Mesothelial cell of epicardium (in vitro differentiated cells): ENCODE measurements at places on chromosomes 16 and 17. TPM values are rescaled to one million over a fixed set of nuclear protein-coding genes. Genes with fewer than 3 reads are reported as not detected.

DNA sequence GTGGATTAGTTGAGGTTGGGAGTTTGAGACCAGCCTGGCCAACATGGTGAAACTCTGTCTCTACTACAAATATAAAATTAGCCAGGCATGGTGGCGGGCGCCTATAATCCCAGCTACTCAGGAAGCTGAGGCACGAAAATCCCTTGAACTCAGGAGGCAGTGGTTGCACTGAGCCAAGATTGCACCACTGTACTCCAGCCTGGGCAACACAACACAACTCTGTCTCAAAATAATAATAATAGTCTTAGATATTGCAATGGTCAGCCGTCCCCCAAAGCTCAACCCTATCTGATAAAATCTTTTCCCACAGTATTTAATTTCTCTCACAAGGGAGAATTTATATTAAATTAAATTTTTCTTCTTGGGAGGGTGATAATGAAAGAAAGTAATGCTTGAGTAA, 169.6 kb downstream of the XYLT1 start:
- no peak overlapping the region for H3K4me3 ChIP-seq
- H3K4me1 ChIP-seq: peaks cover 36% of the 10 kb centered on the region
- no peak for DNase-seq
- no peaks in the 10 kb centered on the region for H3K36me3 ChIP-seq
- no peaks in the 10 kb centered on the region for H3K27me3 ChIP-seq

DNA sequence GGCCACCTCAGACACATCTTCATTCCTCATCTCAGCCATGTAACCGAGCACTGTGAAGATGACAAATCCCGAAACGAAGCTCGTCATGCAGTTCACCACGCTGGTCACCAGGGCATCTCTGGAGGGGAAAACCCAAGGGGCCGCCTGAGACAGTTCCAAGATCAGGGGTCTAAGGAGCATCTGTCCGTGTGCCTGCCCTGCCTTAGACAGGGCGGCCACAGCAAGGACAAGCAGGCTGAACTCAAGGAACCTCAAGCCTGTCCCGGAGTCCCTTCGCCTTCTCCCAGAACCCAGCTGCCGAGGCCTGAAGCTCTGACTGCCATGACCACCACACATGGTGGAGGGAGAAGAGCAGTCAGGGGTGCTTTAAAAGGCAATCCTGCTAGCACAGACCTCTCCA, 22.7 kb downstream of the SLC6A4 start:
- H3K4me1 ChIP-seq: no peaks in the 10 kb centered on the region
- no peak for DNase-seq
- H3K36me3 ChIP-seq: no peaks in the 10 kb centered on the region
- no peak overlapping the region for H3K4me3 ChIP-seq
- no peak overlapping the region for H3K27ac ChIP-seq
- H3K27me3 ChIP-seq: peaks cover 3% of the 10 kb centered on the region

DNA sequence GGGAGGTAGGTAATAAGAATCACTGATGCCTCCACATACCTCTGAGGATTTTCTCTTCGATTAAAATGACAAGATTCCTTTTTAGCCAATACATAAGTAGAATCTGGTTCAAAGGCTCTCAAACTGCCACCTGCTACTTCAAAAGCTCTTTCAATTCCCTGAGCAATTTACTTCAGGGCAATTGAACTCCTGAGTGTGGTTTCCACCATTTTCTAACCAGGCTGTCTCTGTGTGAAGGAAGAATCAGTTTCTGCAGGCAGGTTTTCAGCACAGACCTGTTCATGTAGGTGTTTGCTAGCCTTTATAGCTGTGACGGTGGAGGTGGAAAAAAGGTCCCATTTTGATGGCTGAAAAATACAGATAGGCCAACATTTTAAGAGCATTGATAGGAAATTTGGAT, 18.2 kb upstream of the HS3ST3B1 start:
- no peaks in the 10 kb centered on the region for H3K4me1 ChIP-seq
- no peak overlapping the region for H3K4me3 ChIP-seq
- no peak overlapping the region for H3K27ac ChIP-seq
- no peak for DNase-seq
- peaks cover 48% of the 10 kb centered on the region for H3K27me3 ChIP-seq
- no peaks in the 10 kb centered on the region for H3K36me3 ChIP-seq

GRCh38 chr17:43043307-43043706, 18.3 kb downstream of the RND2 start:
- no peak overlapping the region for H3K4me3 ChIP-seq
- H3K27me3 ChIP-seq: no peaks in the 10 kb centered on the region
- no peaks in the 10 kb centered on the region for H3K36me3 ChIP-seq
- H3K27ac ChIP-seq: no peak overlapping the region
- H3K4me1 ChIP-seq: peaks cover 6% of the 10 kb centered on the region

GRCh38 chr17:27242951-27243350, 51.0 kb upstream of the WSB1 start:
- H3K27ac ChIP-seq: peak overlapping the region; percentile 93
- no peak overlapping the region for H3K4me3 ChIP-seq
- no peaks in the 10 kb centered on the region for H3K36me3 ChIP-seq
- DNase-seq: no peak
- H3K27me3 ChIP-seq: no peaks in the 10 kb centered on the region
- H3K4me1 ChIP-seq: peaks cover 64% of the 10 kb centered on the region

- DNase-seq: no peak
- no peak overlapping the region for H3K4me3 ChIP-seq
- peaks cover 7% of the 10 kb centered on the region for H3K4me1 ChIP-seq
- H3K36me3 ChIP-seq: peaks cover 2% of the 10 kb centered on the region
- peaks cover 12% of the 10 kb centered on the region for H3K27me3 ChIP-seq
These were observed 24.2 kb downstream of the C1QTNF1 start for GRCh38 chr17:79047923-79048825.

- H3K27ac ChIP-seq: peak overlapping the region; percentile 82
- H3K27me3 ChIP-seq: no peaks in the 10 kb centered on the region
- H3K4me3 ChIP-seq: no peak overlapping the region
These were observed 133.8 kb upstream of the PLCG2 start for GRCh38 chr16:81645266-81645694.

DNA sequence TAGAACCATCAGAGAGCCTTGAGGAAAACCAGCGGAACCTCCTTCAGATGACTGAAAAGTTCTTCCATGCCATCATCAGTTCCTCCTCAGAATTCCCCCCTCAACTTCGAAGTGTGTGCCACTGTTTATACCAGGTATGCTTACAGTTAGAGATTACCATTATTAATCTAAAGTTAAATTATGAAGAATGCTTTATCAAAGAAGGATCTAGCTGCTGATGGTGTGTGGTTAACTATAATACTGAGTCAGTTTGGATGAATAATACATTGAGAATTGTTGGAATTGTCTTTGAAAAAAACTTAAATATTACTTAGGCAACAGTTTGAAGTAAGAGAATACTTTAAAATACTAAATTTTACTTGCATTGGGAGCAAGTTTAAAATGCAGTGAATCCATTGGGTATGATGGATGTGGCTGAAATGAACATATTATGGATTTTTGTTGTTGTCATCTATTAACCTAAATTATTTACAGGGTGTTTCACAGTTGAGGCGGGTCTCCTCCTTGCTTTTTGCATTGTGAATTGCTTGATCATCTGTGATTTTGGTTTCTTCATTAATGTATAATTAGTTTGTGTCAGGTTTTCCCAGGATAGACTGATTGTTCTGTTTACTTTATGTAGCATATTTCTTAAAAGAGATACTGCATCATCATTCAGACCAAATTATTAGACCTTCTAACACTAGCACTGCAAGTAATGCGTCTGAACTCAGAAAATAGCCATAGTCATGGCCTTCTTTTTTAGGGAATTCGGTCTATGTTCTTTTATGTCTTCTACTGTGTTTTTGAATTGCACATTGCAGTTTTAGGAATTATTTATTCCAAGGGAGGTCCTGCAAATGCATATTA, 47.8 kb downstream of the OMG start:
- H3K4me1 ChIP-seq: peaks cover 6% of the 10 kb centered on the region
- peaks cover 27% of the 10 kb centered on the region for H3K36me3 ChIP-seq
- no peak overlapping the region for H3K4me3 ChIP-seq
- no peak for DNase-seq
- H3K27ac ChIP-seq: peak overlapping the region; percentile 34

GRCh38 chr17:58694302-58694701, 1.9 kb downstream of the RAD51C start:
- DNase-seq: no peak
- H3K4me3 ChIP-seq: no peak overlapping the region
- H3K27me3 ChIP-seq: no peaks in the 10 kb centered on the region
- H3K36me3 ChIP-seq: peaks cover 9% of the 10 kb centered on the region

DNA sequence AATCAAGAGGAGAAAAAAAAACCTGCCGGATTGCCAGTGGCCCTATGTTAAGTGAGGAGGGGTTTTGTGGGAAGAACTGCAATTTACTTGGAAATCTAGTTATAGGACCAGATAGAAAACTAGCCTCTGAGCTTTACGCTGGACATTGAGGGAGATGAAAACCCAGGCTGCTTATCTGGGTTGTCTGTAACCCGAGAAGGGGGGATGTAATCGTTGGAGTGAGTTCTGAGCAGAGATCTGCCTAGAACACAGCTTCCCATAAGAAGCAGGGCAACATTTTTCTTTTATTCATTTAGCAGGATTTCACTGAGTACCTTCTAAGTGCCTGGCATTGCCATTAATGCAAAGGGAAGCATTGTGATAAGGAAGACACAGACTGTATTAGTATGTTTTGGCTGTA, 70.6 kb downstream of the KATNIP start:
- peaks cover 63% of the 10 kb centered on the region for H3K4me1 ChIP-seq
- H3K4me3 ChIP-seq: no peak overlapping the region
- no peak for DNase-seq
- no peaks in the 10 kb centered on the region for H3K27me3 ChIP-seq
- H3K36me3 ChIP-seq: peaks cover 3% of the 10 kb centered on the region

DNA sequence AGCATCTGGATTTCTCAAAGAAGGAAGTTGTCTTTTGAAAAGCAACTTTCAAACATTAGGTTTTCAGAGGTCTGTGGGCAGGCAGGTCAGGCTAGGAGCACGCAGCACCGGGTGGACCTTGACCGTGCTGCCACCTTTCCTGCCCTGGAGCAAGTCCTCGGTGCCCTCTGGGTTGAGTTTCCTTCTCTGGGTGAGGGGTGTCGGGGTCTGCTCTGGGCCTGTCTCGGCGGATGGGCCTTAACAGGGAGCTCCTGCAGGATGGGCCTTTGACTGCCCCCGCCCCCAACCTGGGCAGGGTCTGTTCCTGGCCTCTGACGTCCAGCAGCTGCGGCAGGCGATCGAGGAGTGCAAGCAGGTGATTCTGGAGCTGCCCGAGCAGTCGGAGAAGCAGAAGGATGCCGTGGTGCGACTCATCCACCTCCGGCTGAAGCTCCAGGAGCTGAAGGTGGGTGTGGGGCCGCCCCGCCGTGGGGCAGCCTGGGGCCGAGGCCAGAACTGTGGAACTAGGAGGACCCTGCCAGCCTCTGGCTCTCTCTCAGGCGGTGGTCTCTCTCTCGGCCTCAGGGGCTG, 8.7 kb downstream of the DEF8 start:
- no peaks in the 10 kb centered on the region for H3K4me1 ChIP-seq
- H3K27ac ChIP-seq: no peak overlapping the region
- H3K4me3 ChIP-seq: no peak overlapping the region
- peaks cover 27% of the 10 kb centered on the region for H3K36me3 ChIP-seq
- no peaks in the 10 kb centered on the region for H3K27me3 ChIP-seq

DNA sequence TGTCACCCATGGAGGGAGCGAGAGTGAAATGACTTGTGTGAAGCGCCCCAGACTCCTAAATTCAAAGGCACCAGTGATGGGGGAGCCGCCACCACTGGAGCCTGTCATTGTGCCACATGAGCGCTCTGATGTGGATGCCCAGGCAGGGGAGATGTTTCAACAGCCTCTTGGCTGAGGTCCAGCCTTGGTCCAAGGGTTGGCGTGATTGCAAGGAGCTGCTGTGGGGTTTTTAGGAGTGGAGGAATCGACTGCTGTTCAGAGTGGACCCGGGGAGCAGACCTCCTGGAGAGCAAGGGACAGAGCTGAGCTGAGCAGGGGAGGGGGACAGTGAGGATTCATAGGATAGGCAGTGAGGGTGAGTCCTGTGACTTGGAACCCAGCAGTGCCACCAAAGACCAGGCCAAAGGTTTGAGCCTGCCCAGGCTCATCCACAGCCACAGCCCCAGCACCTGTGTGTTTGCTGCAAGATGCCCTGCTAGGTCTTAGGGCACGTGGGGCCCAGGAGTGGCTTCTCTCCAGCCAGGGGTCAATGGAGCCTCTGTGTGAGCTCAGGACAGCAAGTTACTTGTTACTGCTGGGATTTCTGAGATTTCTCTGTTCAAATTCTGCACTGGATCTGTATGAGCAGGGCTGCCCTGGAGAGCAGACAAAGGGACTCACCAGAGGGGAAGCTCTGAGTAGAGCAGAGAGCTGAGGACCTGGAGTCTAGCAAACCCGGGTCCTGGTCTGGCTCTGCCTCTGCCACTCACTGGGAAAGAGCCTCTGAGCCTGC, 20.3 kb downstream of the RHBDL3 start:
- DNase-seq: no peak
- H3K27me3 ChIP-seq: peaks cover 40% of the 10 kb centered on the region
- no peaks in the 10 kb centered on the region for H3K4me1 ChIP-seq
- no peaks in the 10 kb centered on the region for H3K36me3 ChIP-seq
- no peak overlapping the region for H3K4me3 ChIP-seq
- no peak overlapping the region for H3K27ac ChIP-seq

GRCh38 chr16:2319606-2320005, 20.9 kb downstream of the ABCA3 start:
- H3K36me3 ChIP-seq: no peaks in the 10 kb centered on the region
- no peak for DNase-seq
- peaks cover 35% of the 10 kb centered on the region for H3K27me3 ChIP-seq

GRCh38 chr17:65041518-65041917, 15.0 kb downstream of the GNA13 start:
- H3K36me3 ChIP-seq: peaks cover 30% of the 10 kb centered on the region
- peaks cover 15% of the 10 kb centered on the region for H3K4me1 ChIP-seq
- H3K27ac ChIP-seq: peak overlapping the region; percentile 50
- no peak for DNase-seq
- H3K4me3 ChIP-seq: no peak overlapping the region

- H3K4me3 ChIP-seq: peak overlapping the region; percentile 95
- peak; percentile 53 for DNase-seq
- H3K27ac ChIP-seq: peak overlapping the region; percentile 90
- peaks cover 11% of the 10 kb centered on the region for H3K27me3 ChIP-seq
- H3K4me1 ChIP-seq: peaks cover 48% of the 10 kb centered on the region
These were observed 2.7 kb upstream of the IRX5 start for GRCh38 chr16:54928016-54928356.

DNA sequence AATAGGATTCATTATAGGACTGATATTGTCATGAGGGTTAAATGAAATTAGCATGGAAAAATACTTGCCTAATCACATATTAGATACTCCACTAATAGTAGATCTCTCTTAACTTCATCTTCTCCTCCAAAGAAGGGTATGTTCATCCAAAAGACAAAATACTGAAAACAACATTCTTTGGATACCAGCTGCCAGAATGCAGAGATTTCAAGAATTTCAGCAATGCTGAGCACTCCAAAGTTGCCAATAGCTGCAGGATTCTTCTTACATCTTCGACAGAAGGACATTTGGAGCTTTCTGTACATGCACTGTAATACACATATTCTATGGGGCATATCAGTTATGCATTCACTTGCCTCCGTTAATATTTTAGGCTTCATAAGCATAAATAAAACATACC, 436.5 kb downstream of the HAPSTR1 start:
- no peaks in the 10 kb centered on the region for H3K36me3 ChIP-seq
- H3K4me1 ChIP-seq: peaks cover 32% of the 10 kb centered on the region
- no peak overlapping the region for H3K4me3 ChIP-seq
- H3K27me3 ChIP-seq: no peaks in the 10 kb centered on the region

- H3K36me3 ChIP-seq: peaks cover 8% of the 10 kb centered on the region
- H3K27ac ChIP-seq: peak overlapping the region; percentile 90
- H3K4me3 ChIP-seq: no peak overlapping the region
- peaks cover 55% of the 10 kb centered on the region for H3K4me1 ChIP-seq
- no peaks in the 10 kb centered on the region for H3K27me3 ChIP-seq
- no peak for DNase-seq
These were observed 15.3 kb downstream of the CDH3 start for GRCh38 chr16:68660359-68660795.

Gene P2RX1
- total RNA-seq: 0.16 to 0.22 TPM (median 0.18 TPM) in 3 replicates

Gene BHLHA9
- not detected in 3 replicates for total RNA-seq

Gene SSH2
- total RNA-seq: 18.3 to 23.7 TPM (median 19.3 TPM) in 3 replicates

Gene KRTAP9-2
- total RNA-seq: not detected in 3 replicates

Gene DOC2A
- total RNA-seq: 5.3 to 6.4 TPM (median 5.7 TPM) in 3 replicates
